ENCODE measurements at places on chromosomes 4 and X.

DNA sequence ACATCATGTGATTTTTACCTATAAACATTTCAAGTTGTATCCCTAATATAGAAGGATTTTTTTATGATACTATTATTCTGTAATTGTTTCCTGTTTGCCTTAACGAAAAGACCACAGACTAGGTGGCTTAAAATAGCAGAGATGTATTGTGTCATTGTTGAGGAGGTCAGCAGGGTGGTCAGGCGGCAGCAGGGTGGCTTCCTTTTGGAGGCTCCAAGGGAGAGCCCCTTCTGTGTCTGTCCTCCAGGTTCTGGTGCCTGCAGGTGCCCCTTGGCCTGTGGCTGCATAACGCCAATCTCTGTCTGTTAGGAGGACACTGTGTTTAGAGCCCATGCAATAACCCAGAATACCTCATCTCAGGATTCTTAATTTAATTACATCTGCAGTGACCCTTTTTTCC is 118.1 kb downstream of the TBL1X start:
- no peak for DNase-seq

GRCh38 chr4:170089274-170089667 is 485 bp downstream of the AADAT start:
- no peak for DNase-seq

- DNase-seq, result no peak
Observed at GRCh38 chr4:38860788-38861424, 4.3 kb upstream of the TLR6 start.

DNA sequence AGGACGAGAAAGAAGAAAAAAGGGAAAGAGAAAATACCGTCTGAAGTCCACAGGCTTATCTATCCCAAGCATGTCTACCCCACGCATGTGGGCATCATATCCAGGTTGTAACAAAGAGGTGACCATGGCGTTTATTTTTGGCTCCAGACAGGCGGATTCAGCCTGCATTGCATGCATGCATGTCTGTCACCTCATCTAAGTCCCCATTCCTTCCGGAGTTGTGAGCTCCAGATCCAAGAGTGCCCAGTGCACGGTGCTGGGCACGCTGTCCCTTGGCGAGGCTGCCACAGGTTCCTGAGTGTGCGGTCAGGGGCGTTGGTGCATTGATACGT is 905 bp upstream of the GALNTL6 start:
- DNase-seq, result no peak

DNA sequence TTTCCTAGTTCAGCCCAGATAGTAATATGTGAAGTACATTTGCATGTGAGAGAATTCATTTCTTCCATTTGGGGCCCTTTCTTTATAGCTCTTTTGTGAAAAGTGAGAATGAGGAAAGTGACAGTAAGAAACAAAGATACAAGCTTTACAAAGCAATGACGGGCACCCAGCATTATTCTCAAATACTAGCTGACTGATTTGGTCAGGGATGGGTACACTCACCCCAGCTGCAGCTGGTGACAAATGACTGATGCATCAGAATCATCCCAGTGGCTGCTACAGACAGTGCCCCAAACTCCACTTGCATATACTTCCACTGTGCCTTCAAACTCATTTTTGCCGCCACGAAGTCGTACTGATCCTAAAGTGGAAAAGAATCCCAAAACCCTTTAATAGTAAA is 14.8 kb downstream of the PRSS12 start:
- no peak for DNase-seq
